Caco-2 (cell line): ENCODE measurements at places on chromosomes 5 and 9.

DNA sequence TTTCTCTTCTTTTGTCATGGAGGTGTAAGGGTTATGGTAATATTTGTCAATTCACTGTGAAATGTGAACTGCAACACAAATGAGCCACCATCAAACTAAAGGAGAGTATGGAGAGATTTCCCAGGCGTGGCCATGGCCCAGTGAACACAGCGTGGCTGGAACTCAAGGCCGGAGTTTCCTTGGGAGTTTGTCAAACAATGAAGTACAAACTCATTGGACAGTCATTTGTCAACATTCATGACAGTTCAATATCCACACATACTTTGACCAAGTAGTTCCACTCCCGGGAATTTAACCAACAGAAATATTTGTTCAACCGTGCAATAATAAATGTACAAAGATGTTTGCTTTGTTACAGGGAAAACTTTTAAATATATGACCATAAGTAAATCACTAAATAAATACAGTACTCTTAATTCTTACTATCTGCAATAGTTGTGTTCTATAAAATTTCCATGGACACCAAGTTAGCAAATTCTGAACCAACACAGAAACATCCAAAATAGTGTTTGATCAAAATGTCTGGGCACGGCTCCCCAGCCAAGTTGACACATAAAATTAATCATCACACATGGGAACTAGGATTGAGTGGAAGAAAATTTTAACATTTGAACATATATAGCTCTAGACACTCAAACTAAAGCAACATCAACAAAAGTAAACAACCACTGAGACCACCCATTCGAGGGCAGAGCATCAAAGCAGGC lies 87.1 kb downstream of the DIRAS2 start:
- DNase-seq: no peak

GRCh38 chr5:33812746-33813145 lies 79.0 kb downstream of the ADAMTS12 start:
- DNase-seq: no peak

DNA sequence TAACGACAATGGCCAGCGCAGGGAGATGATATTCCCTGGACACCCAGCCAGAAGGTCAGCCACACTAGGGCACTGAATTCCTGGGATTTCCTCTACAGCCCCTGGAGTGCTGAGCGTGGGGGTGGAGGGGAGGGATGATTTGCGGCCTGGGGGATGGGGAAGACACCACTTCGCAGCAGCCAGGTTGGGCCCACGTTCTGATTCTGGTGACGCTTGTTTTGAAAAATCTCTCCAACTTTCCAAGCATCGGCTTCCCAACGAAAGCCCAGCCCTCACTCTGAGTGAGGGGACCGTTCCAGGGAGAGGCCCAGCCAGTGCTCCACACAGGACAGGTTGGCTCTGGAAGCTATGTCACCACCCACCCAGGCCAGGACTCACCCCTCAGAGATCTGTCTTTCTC lies 5.4 kb downstream of the GFPT2 start:
- no peak for DNase-seq

DNA sequence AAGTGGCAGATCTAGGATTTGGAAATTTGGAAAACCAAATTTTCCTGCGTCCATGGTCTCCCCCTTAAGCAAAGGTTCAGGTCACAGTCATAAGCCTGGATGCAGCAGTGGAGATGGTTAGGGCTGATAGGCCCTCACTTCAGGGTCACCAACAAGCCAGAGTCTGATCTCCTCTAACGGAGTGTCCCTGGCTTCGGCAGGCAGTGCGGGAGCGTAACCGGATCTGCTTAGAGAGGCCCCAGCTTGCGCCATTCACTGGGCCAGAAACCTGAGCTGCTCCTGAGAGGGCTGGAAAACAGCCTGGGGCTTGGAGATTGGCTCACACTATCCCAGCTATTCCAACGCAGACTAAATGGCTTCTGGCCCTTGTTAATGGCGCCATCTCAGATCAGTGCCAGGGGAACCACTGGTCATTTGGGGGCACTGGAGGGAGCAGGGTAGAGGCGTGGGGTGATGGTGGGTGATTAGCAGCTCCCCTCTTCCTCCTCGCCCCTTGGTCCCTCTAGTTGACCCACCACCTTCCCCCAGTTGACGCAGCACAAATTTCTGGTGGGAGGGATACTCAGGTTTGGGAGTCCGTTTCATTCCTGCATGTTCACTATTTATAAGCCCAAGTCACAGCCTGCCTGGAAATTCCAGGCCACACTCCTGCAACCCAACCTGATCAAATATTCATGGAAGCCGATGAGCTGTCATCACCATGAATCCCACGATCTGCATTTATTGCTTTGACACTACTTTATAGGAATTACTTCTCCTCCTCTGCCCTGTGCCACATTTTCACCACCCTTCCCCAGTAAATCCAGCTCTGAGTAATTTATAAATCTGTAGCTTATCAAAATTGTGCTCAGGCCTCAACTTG lies 134.6 kb upstream of the CPEB4 start:
- DNase-seq: no peak

DNA sequence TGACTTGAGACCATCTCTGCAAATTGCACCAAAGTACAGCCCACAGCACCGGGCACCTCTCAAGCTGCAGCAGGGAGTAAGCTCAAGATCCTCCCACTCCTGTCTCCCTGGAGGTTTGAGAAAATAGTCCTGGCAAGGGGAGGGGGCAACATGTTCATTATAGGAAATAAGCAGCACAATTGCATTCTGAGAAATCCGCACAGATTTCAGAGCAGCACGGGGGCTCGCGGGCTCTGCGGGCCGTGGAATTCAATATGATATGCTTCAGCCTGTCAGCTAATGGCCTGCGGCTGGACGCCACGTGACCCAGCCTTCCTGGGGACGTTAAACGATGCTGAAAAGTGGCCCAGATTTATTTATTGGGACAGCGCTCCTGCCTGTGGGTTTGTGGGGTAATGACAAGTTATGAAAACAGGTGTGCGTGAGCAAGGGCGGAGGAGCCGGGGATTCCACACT lies 156.4 kb downstream of the DAB2IP start:
- no peak for DNase-seq

DNA sequence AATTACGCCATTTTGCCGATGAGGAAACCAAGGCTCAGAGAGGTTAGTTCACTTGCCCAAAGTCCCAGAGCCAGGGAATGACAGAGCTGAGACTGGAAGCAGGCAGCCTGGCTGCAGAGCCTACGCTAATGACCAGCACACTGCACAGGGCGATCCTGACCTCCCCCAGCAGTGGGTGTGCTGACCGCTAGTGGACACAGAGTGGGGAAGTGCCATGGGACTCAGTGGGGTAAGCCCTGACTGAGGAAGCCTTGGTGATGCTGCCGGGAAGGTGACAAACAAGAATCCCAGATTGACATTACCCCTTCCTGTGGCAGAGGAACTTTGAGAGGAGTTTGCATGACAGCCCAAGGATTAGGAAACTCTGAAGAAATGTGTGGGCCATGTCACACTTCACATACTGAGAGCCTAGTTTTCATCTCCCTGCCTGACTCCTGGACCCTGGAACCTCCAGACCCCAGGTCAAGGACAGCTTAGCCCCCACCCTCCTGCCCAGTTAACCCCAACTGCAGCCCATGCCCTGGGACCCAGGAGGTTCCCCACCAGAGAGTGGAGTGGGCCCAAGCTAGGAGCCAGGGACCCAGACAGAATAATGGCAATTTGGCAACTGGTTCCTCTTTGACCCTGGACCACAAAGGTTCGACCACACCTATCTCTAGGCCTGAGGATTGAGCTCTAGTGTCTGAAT lies 19.7 kb upstream of the CSF1R start:
- no peak for DNase-seq

- DNase-seq: no peak
These were observed 16.8 kb downstream of the CTXN3 start for GRCh38 chr5:127665641-127666040.

DNA sequence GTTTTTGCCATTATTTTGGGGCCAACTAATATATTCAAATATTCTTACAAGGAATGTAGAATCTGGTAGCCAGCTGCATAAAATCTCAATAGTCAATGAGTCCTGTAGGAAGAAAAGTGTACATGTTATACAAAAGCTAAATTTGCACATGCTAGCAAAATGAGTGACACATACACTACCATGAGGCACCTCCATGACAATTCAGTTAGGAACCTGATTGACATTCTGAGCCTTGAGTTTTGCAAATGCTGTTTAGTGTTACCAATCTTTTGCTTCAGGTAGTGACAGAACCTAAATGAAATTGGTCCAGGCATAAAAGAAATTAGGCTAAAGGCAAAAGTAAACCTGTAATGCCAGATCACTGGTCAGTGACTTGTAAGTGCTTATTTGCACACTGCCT lies 6.8 kb upstream of the DAPK1 start:
- no peak for DNase-seq

- no peak for DNase-seq
These were observed 366.2 kb upstream of the GRAMD2B start for GRCh38 chr5:126056851-126057622.

GRCh38 chr9:121363622-121363961 lies 6.5 kb downstream of the STOM start:
- no peak for DNase-seq

DNA sequence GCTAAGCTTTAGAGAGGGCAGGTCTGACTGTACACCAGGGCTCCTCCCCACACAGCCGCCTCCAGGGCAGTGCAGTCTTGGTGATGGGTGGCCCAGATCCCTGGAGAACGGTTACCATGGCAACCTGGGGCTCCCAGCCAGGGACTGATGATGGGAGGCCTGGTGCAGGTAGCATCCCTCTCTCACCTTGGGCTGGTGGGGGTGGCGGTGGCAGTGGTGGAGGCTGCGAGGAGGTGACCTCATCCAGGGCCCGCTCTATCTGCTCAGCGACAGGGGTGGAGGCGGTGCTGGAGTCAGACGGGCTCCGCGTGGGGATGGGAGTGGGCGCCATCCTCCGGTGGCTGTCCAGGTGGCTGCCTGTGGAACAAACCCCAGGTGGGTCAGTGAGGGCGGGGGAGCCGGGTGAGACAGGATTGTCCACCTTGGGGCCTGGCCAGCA lies 12.3 kb downstream of the PRR7 start:
- peak; percentile 79 for DNase-seq

DNA sequence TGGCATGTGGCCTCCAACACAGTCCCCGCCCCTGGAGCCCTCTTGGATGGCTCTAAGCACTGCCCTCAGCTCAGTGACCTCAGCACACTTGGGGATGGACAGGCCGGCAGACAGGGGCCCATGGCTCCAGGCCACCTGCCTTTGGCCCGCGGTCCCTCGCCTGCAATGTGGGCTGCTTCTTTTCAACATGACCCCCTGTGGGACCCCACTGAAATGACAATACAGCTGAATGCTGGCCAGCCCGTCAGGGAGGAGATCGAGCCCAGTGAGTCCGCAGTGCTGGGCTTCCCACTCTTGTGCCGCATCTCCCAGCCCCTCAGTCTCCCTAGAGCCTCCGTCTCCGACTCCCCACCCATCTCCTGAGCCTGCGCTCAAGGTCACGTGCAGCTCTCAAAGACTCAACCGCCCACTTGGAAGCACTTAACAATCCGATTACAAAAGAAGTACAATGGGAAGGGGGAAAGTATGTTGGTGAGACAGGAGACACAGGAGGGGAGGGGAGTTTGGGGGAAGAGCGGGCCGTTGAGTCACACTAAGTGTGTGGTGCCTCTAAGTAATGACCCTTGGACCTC lies 238.9 kb downstream of the HSPA4 start:
- no peak for DNase-seq

GRCh38 chr5:150663936-150664335 lies 2.9 kb downstream of the MYOZ3 start:
- no peak for DNase-seq

GRCh38 chr9:125659954-125660353 lies 47.1 kb downstream of the MAPKAP1 start:
- no peak for DNase-seq

- DNase-seq: no peak
These were observed 34.5 kb upstream of the LCP2 start for GRCh38 chr5:170332058-170332457.

- DNase-seq: no peak
These were observed 317.0 kb upstream of the MPDZ start for GRCh38 chr9:13596383-13596970.

GRCh38 chr5:51632027-51632426 lies 248.8 kb downstream of the ISL1 start:
- DNase-seq: no peak

DNA sequence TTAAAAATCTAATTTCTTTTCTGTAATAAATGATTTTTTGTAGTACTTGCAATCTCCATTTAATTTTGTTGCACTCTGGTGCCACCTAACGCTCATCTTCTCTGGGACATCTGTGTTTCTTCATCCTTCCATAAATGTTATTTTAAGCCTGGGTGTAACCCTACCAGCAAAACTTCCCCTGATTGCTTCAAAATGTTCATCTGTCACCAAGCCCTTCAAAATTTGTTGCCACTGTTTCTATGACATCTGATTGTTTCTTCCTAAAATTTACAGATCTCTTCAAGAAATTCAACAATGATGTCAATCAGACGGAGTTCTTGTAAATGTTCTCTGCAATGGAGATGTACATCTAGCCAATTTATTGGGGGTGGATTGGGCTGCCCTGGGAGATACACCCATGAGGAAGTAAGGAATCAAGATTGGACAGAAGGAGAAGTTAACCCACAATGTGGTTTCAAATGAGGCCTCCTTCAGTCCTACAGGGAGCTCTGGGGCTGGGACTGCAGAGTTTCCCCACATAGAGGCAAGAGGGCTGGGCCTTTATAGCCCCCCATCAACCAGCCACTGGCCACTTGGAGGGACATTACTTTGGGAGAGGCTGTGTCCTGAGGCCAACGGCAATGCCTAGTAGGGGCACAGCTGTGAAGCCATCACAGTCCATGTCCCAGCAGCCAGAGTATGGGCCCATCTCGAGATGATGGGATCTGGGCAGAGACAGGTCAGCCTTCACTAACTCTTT lies 23.3 kb downstream of the MCTP1 start:
- no peak for DNase-seq

DNA sequence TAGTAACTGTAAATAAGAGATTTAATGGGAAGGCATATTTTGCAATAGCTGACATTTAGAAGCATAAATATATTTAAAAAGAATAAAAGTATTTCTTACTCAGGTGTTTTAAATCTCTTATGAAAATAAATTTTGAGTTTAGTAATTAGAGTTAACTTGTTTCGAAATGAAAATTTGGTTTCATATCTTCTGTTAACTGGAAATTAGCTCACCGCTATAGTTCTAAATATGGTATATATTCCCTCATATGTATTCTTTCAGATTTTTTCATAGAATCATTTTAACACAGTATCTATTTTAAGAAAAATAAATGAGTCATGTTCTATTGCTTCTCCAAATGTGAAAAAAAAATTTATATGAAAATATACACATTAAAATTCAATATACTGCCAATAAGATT lies 434.1 kb downstream of the DTWD2 start:
- no peak for DNase-seq
